ENCODE measurements at places on chromosomes 4 and X. TPM values are rescaled to one million over a fixed set of nuclear protein-coding genes. Genes with fewer than 3 reads are reported as not detected.

The GASK1B gene
- total RNA-seq = 46.3 TPM

The GPR34 gene
- total RNA-seq = 10.9 TPM

The TMEM129 gene
- 9.2 TPM for total RNA-seq

The TLR2 gene
- 10.2 TPM for total RNA-seq

The DKK2 gene
- 42.9 TPM for total RNA-seq

The FANCB gene
- total RNA-seq = 6.5 TPM

The TNMD gene
- total RNA-seq = 19.6 TPM

The FOXP3 gene
- not detected for total RNA-seq

The TIGD4 gene
- 0.99 TPM for total RNA-seq

The LCORL gene
- total RNA-seq = 21.2 TPM

The CDKL2 gene
- 0.49 TPM for total RNA-seq

The ADRA2C gene
- 0.79 TPM for total RNA-seq

The AFM gene
- total RNA-seq = not detected

The FHIP1A gene
- 30.6 TPM for total RNA-seq

The MUC7 gene
- total RNA-seq = not detected

The TXK gene
- 1.1 TPM for total RNA-seq

The ZRSR2 gene
- 6.3 TPM for total RNA-seq

The AMTN gene
- total RNA-seq = 0.30 TPM

The HSFX1 gene
- total RNA-seq = 0.79 TPM

The TEX13B gene
- total RNA-seq = not detected
